Frontal cortex (tissue), 4 donors: ENCODE measurements at places on chromosomes 11 and 22.

DNA sequence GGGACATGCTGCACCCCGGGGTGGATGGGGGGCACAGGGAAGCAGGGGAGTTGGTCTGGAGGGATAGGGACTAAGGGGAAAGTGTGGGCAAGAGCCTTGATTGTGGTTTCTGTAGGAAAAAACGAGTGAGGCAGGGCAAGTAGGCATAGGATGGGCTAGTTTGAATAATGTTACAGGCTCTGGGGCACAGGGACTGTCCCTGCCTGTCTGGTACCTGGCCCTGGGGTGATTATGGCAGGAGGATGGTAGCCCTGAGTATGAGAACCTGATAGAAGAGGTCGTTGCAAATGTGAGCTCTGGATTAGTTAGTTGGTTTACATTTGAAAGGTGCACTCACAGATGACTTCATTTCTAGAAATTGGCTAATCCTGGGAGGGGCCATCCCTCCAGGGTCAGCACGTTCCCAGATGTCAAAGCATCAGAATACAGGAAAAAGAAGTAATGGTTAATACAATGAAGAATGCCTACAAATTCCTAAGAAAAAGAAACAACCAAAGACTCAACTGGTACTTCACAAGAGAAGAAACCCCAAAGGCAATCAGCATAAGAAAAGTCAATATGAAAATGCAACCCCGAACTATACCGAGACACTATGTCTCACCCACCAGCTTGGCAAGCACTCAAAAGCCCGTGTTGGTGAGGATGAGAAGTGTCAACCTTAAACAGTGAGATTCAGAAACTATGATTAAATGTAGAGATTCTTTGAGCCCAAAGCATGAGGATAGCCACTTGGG is 11.3 kb upstream of the SMIM38 start:
- DNase-seq, result no peak

- DNase-seq, result no peak
Measured at GRCh38 chr11:66459138-66459778, 7.4 kb upstream of the PELI3 start.

- no peak for DNase-seq
Measured at GRCh38 chr11:6660712-6661111, 5.1 kb upstream of the DCHS1 start.

DNA sequence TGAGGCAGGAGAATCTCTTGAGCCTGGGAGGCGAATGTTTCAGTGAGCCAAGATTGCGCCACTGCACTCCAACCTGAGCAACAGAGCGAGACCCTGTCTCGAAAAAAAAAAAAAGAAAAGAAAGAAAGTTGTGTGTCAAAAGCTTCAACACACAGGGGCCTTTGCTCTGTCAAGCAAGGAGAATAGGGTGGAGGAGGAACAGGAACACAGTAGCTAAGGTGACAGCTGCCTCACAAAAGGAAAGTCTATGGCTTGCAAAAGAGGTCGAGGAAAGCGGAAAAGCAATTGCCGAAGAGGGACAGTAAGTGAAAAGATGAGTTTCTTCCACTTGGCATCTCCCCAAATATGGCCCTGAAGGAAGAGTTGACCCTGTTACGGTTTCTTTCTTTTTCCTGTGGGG is 26.5 kb upstream of the TMA7B start:
- DNase-seq, result no peak

DNA sequence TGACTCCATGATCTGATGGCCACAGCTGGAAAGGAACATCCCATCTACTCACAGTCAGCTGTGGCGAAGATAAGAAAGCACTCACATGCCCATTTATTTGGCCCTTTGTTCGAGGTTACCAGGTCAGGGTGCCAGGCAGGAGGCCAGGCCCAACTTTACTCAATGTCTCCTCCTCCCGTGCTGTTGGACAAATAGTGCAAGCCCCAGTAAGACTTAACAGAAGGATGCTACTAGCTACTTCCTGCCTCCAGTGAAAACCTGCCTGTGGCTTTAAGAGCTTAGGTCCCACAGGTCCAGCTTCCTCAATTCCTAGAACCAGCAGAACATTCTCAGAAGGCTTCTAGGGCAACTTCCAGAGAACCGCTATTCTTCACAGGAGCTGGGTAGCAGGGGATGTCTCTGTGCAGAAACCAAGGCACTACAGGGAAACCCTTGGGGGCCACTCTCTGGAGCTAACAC is 12.9 kb upstream of the CRY2 start:
- DNase-seq, result no peak

GRCh38 chr22:27480487-27480886 is 321.1 kb downstream of the MN1 start:
- DNase-seq, result no peak

GRCh38 chr11:46681814-46682213 is 18.6 kb downstream of the ARHGAP1 start:
- no peak for DNase-seq

GRCh38 chr11:122215244-122215992 is 99.4 kb upstream of the BLID start:
- peak; percentile 46 for DNase-seq

DNA sequence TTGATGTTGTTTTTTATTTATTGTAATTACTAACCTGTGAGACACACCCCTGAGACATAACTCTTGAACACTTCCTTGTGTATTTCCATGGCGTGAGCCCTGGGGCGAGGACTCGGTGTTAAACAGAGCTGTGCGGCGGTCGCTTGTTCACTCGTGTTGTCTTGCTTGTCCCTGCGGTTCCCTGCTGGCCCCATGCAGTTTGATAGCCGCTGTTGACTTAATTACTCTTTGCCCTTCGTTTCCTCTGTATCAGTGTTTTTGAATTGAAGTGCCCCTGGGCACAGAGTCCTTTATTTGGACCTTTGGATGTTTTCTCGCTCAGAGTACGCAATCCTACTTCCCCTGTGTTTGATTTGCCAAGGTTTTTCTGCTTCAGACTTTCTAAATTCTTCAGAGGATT is 52.7 kb downstream of the TBC1D22A start:
- DNase-seq, result no peak

GRCh38 chr11:235997-236773 is at the start of gene SIRT3:
Gene SIRT3 (minus strand): TSS chr11:236342. CDS start chr11:236328, 14 bp downstream.
- DNase-seq, result peak; percentile 96

DNA sequence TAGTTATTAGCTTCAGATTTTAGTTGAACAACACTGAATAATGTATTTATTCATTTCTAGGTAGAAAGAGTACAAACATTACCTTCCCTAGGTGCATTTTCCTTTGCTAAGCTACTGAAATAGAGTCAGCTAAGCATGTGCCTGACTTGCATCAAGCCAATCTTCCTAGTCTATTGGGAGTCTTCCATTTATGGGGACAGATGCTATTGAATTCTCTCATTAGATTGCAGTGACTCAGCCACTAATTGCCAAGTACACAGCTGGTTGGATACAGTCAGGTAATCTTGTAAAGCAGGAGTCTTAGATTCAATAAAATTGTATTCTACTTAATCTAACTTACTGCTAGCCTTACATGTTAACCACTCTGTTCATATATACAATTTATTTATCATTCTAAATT is 55.2 kb upstream of the RPS13 start:
- DNase-seq, result no peak
